Activated T-cell treated with anti-CD3 and anti-CD28 coated beads, Interleukin-2, amount 50 U/mL, for 1 hour (primary cell): ENCODE measurements at places on chromosomes 1 and 21.

DNA sequence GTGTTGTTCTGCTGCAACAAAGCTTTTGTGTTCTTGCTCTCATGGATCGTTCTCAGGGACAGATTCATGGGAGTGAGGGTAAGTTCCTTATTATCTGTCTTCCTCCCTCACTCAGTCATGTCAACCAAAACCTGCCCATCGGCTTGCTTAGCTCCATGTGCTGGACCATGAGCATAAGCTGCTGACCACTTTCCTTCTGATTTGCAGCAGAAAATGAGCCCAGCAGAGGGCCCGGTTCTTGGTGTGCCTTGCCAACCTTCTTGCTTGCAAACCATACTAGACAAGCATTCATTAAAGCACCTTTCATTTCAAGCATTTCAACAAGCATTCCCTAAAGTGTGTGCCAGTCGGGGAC is 64.0 kb upstream of the COA6 start:
- DNase-seq = no peak

DNA sequence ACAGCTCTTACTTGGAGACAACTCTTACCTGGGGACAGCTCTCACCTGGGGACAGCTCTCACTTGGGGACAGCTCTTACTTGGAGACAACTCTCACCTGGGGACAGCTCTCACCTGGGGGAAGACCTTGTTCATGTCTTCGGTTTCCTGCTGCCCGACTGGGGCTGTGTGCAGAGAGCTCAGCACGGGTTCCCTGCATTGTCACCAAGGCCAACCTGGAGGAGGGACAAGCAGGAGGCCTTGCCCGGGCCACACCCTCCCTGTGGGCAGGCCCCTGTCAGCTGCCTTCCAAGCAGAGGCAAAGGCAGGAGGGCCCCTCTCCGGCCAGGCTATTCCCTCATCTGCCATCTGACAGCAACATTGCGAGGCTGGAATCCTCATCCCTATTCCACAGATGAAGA is at the start of gene LDLRAD1:
Gene LDLRAD1, minus strand, starts transcription at position 208 of the 400 bp plus-strand sequence. Its CDS starts 74 bp downstream, at position 134.
- DNase-seq = no peak

DNA sequence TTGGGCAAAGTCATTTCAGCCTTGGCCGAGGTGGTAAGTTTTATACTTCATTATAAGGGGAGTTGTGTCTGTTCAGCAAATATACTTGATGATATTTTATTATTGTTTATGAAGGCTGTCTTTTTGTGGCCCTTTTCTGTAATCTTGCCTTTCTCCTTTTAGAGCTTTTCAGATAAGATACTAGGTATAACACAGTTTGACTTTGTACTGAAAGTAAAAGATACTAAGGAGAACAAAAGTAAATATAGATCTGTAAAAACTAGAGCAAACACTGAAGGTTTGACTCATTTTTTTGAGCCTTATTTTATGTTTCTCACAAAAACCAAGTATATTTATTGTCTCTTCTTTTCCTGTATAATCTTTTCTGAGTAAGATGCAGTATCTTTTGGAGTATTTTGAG is 61.9 kb downstream of the KIF1B start:
- no peak for DNase-seq

DNA sequence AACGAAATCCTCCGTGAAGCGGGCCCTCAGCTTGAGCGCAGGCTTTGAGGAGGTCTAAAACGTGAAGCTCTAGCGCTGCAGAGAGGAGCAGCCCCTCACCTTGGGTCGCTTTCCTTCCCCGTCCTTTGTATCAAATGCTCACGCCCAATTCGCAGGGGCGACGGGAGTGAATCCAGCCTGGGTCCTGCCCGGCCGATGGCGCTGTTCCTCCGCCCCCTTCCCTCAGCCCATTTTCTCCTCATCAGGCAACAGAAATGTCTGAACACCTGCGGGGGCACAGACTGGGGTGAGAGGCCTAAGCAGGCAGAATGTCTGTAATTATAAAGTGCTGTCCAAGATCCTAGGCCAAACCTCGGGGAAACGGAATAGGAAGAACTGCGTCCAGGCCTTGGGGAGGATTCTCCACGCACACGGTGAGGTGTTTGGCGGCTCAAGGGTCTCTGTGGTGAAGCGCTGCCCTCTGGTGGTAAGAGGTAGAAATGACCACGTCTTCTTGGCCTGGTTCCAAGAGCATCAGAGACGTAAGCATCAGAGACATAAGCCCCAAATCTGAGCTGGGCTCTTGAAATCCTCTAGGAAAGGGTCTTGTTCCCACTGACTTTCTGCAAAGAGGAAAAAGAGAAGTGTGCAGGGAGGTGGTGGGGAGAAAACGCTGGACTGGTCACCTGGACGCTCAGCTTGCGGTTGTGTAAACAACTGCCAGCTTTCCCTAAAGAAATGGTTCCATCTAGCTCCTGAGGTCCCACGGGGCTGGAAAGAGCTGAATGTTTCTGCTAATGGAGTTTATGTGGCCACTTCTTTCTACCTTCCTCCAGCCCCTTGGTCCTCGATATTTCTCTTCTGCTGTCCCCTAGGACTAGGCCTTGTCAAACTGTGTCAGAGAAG is 92.1 kb upstream of the CD53 start:
- peak; percentile 71 for DNase-seq

GRCh38 chr1:22044690-22045420 is 7.7 kb upstream of the CDC42 start:
- DNase-seq = no peak

- DNase-seq = no peak
Measured at GRCh38 chr1:212623603-212624002, 15.0 kb downstream of the ATF3 start.

DNA sequence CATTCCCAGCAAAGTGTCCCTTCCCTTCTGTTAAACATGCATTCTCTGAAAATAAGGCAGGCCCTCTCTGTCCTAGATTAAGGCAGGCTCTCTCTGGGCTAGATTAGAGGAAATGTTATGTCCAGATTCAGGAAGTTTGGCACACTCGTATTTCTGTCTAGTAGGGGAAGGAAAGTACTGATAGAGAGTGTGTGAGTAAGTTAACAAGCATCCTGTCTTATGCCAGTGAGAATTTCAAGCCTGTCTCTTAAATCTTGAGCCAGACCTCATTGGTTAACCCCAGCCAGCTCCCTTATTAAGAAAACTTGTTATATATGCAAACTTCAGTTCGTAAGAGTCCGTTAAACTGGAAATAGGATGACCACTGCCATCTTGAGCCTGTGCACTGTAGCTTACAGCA is 31.6 kb downstream of the IGSF5 start:
- DNase-seq = no peak

GRCh38 chr1:186424539-186424938 is 36.4 kb downstream of the PDC start:
- no peak for DNase-seq

GRCh38 chr1:201295861-201296260 is 12.6 kb downstream of the PKP1 start:
- no peak for DNase-seq

- DNase-seq = no peak
Measured at GRCh38 chr21:46637952-46638746, 2.7 kb downstream of the PRMT2 start.

DNA sequence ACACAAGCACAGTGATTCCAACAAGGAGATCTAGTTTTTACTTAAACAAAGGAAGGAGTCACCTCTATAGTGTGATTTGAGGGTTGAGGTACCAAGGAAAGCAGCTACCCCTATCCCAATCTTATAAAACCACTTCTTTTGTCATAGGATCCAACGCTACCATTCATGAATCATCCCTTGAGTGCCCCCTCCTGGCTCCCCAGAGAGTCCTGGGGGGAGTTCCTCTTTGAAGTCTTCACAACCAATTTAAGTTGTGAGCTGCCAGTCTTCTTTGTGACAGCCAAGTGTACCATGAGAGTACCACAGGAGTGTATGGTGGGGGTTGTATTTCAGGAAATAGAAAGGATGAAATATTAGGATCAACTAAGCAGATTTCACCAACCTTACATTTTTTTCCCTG is 39.1 kb upstream of the NHLH2 start:
- no peak for DNase-seq

DNA sequence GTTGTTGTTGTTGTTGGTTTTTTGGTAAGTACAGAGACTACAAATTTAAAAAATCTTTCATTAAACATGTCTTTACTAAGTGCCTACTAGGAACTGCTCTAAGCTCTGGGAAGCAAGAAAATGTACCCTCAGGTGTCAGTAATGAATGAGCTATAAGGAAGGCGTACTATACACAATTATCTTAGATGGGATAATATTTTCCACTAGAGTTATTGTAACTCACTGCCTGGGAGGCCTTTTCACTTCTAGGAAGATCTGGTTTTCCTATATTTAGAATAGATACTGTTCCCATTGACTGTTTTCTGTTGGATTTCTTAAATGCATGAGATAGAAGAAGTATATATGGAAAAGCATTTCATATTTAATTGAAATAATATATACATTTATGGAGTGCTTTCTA is 19.6 kb downstream of the CLIC4 start:
- DNase-seq = no peak

DNA sequence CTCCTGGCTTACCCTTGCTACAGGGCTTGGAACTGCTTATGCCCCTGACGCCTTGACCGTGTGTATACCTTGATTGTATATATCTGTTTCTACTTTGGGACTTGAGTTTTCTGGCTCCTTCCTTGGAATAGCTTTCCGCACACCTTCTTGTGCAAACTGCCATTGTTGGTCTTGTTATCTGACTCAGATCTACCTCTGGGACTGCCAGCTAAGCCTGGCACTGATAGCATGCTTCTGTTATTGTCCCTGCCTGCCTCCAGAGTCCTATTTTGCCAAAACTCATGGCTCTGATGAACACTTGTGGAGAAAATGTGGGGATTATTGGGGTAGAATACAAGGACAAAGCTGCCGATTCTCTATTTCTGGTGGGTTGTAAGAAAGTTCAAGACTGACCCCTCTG is 15.4 kb downstream of the FMOD start:
- DNase-seq = no peak

GRCh38 chr1:10979483-10979920 is 33.0 kb upstream of the TARDBP start:
- no peak for DNase-seq

GRCh38 chr1:168786476-168787330 is 57.7 kb upstream of the DPT start:
- DNase-seq = no peak

DNA sequence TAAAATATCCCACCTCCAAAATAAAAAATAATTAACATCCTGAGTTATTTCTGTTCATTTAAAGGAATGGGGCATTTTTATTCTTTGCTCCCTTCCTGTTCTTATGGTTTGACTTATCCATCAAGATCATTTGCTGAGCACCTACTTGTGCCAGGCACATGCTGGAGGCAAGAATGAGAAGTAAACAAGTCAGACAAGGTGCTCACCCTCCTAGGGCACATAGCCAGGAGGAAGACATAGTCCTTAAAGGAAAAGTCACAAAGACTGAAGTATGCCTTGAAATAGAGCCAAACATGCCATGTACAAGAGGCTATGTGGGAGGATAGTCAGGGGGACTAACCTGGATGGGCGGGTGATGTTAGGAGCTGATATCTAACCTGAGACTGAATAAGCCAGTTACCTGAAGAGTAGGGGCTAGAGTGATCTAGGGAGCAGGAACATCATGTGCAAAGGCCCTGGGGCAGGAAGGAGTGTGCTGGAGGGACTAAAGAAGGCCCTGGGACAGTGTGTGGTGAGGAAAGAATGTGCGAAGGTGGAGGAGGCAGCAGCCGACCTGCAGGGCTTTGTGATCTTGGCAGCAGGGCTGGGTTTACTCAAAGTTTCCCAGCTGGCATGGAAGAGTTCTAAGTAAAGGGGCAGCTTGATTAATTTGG is 233.5 kb downstream of the MATN1 start:
- DNase-seq = no peak

GRCh38 chr1:47459253-47459788 is 21.5 kb downstream of the FOXD2 start:
- DNase-seq = no peak

GRCh38 chr1:181208083-181208482 is 119.6 kb downstream of the IER5 start:
- no peak for DNase-seq

DNA sequence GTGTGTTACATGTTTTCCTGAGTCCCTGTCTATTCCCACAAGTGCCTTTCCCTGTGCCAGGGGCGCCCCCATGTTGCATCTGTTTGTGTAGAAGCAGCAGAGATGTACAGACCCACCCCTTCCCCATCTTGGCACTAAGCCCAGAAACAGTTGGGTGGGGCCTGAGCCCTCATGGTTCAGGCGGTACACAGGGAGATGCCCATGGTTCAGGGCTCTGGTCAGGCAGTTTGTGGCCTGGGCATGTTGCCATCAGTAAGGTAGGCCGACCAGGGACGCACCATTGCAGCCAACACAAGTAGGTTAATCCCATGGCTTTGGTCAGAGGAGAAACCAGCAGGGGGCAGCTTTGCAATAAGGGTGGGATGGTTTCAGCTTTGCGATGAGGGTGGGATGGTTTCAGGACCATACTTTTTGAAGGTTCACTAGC is 914 bp upstream of the ADGRB2 start:
- peak; percentile 27 for DNase-seq

DNA sequence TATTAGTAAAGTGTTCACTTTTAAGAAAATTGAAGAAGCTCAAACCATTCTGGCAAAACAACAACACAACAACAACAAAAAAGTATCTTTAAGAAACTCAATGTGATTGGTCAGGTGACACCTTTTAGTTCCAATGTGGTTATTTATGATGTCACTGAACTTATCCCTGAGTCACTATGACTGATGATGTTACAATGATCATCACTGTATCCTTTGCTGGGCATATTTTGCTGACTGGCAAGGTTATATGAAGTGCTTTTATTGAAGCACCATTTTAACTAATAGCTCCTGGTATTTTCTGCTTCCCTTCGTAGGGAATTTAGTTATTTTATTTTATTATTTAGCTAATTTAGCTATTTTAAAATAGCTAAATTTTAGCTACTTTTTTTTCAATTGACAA is at the start of gene TEX50:
Gene TEX50, plus strand, starts transcription at position 223 of the 400 bp plus-strand sequence. CDS start 184 bp downstream, outside the sequence.
- no peak for DNase-seq

DNA sequence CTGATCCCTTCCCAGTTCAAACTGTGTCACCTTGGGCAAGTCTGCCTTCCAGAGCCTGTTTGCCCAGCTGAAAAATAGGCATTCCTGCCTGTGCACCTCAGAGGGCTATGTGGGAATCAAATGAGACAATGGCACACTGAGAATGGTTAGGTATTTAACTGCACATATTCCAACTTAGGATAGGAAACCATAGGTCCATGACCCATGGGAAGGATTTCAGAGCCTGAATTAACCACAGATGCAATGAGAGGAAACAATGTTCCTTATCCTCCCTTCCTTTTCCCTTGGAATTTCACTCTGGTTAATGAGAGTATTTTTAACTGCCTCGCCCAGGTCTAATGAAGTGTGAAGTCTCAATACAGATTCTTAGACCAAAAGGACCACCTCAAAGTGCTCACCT is 12.7 kb downstream of the PAFAH2 start:
- DNase-seq = no peak
